Spleen (tissue), 13 donors: ENCODE measurements at places on chromosomes 3 and 15. TPM values are rescaled to one million over a fixed set of nuclear protein-coding genes. Genes with fewer than 3 reads are reported as not detected.

The PPP1R14D gene
- not detected for total RNA-seq

The SCN10A gene
- 0.26 TPM for total RNA-seq

The INKA1 gene
- total RNA-seq, result 12.2 TPM

The STOML1 gene
- total RNA-seq, result 9.1 TPM

The DISP2 gene
- 0.57 TPM for total RNA-seq

The C3orf33 gene
- 2.3 TPM for total RNA-seq

DNA sequence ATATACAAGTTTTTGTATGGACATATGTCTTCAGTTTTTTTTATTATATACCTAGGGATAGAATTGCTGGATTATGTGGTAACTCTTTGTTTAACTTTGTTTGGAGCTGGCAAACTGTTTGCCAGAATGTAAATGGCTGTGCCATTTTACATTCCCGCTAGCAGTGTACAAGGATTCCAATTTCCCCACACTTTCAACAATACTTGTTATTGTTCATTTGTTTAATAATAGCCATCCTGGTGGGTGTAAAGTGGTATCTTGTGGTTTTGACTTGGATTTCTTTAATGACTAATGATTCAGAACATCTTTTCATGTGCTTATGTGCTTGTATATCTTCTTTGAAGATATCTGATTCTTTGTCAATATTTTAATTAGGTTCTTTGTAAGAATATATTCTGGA is 64.4 kb downstream of the ZNF609 start:
- no peaks in the 10 kb centered on the region for H3K27me3 ChIP-seq
- peaks cover 14% of the 10 kb centered on the region for H3K4me1 ChIP-seq
- H3K4me3 ChIP-seq, result no peak overlapping the region
- H3K27ac ChIP-seq, result no peak overlapping the region
- no peaks in the 10 kb centered on the region for H3K36me3 ChIP-seq

DNA sequence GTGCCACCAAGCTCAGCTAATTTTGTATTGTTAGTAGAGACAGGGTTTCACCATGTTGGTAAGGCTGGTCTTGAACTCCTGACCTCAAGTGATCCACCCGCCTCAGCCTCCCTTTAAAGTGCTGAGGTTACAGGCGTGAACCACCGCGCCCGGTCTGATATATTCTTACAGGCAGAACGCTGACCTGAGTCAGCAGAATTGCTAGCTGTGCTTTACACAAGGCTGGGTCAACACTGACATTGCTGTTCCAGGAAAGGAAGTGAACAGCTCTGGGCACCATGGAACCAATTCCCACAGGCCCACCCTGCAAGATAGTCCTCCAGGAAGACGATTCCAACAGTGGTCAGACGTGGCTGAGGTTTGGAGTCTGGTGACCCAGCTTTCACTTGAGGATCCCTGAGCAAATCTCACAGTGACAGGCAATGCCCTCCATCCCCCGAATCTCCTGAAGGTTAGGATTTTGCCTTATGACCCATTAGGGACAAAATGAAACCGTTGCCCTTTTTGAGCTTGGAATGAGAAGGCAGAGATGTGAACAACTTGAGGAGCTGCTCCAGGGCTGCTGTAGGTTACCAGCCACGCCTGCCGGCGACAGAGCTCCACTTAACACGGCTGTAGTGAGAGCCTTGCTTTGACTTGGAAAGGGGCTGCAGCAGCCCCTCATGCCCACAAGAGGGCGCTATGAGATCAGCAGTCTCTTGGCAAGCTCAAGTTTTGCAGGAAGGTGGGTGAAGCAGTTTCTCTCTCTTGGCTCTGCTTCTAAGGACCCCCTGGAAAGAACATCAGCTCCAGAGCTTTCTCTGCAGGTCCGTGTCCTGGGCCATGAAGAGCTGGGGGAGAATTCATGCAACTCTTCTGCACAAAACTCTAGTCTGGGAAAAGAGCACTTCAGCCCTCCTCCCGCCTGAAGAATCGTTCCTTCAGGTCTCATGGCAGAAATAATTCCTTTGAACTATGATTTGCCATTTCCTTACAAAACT is 74.1 kb downstream of the SENP2 start:
- H3K27me3 ChIP-seq, result no peaks in the 10 kb centered on the region
- peaks cover 6% of the 10 kb centered on the region for H3K4me1 ChIP-seq
- no peaks in the 10 kb centered on the region for H3K36me3 ChIP-seq
- peak overlapping the region; percentile 32 for H3K4me3 ChIP-seq
- peak; percentile 85 for DNase-seq
- no peak overlapping the region for H3K27ac ChIP-seq

DNA sequence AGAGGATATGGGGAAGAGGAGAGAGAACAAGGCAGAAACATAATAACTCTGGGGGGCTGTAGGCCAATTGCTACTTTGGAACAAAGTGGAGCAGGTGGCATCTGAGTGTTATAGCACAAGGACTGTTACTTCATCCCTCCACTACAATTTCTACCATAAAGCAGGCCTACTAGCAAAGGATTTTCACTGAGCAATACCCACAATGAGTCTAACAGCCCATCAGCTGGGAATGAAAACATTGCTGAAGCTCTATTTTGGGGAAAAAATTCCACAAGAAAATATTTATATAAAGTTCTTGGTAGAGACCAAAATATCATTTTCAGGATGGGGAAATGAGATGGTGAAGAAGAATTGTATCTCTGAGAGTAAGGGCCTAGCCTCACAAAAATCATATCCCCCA is 3.6 kb upstream of the SHC4 start:
- no peaks in the 10 kb centered on the region for H3K36me3 ChIP-seq
- H3K27me3 ChIP-seq, result no peaks in the 10 kb centered on the region

DNA sequence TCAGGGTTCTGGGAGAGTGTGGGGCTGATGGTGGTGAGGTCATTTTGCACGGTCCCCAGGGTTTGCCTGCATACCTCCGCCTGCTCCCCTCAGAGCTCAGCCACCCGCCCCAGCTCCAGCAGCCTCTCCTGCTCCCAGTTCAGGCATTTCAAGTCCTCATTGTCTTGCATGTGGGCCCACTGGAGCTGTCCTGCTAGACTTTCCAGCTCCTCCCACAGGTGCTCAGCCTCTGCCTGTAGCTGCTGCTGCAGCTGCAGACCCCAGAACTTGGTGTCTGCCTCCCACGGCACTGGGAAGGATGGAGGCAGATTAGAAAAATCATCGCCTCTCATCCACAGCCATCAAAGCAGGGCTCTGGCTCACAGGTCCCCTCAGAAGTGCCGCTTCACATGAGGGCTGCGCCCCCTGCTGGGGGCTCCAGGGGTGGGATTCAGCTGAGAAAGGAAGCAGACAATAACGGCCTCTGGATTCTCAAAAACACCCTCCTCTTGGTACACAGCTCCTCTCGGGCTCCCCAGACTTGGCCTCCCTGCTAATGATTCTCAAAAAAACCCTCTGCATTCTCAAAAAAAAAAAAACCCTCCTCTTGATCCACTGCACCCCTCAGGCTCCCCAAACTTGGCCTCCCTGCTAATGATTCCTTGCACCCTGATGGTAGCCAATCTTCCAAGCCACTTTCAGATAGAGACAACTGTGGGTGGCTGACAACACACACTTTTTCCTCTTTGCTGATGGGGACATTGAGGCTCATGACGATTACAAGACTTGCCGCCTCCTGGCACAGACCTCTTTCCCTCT is 89.3 kb upstream of the C2CD4B start:
- no peaks in the 10 kb centered on the region for H3K36me3 ChIP-seq
- DNase-seq, result peak; percentile 79
- H3K4me1 ChIP-seq, result no peaks in the 10 kb centered on the region
- no peak overlapping the region for H3K4me3 ChIP-seq
